Suprapubic skin (tissue), 4 donors: ENCODE measurements at places on chromosomes 11 and 22. TPM values are rescaled to one million over a fixed set of nuclear protein-coding genes. Genes with fewer than 3 reads are reported as not detected.
A peak's percentile ranks its signal among the peaks of the same experiment; 100 is the strongest.

Gene OR4C46
- not detected for total RNA-seq

Gene SLC22A9
- not detected for total RNA-seq

Gene SAA4
- not detected for total RNA-seq

Gene LRRC74B
- not detected for total RNA-seq

Gene PNPLA3
- total RNA-seq = 11.5 TPM

- DNase-seq = no peak
- no peaks in the 10 kb centered on the region for H3K4me1 ChIP-seq
- no peak overlapping the region for H3K27ac ChIP-seq
- peaks cover 27% of the 10 kb centered on the region for H3K27me3 ChIP-seq
Observed at GRCh38 chr11:70544067-70544773, 145.9 kb downstream of the CTTN start.

GRCh38 chr22:38137876-38138687 is 27.6 kb upstream of the BAIAP2L2 start:
- no peaks in the 10 kb centered on the region for H3K4me1 ChIP-seq
- DNase-seq = peak; percentile 69
- H3K27me3 ChIP-seq = no peaks in the 10 kb centered on the region
- no peak overlapping the region for H3K27ac ChIP-seq
- no peak overlapping the region for H3K4me3 ChIP-seq

GRCh38 chr11:19357943-19358342 is 117.2 kb upstream of the E2F8 start:
- H3K27ac ChIP-seq = no peak overlapping the region
- H3K4me1 ChIP-seq = no peaks in the 10 kb centered on the region
- H3K36me3 ChIP-seq = no peaks in the 10 kb centered on the region
- peaks cover 22% of the 10 kb centered on the region for H3K27me3 ChIP-seq
- no peak for DNase-seq

- peaks cover 19% of the 10 kb centered on the region for H3K36me3 ChIP-seq
- peak; percentile 41 for DNase-seq
- H3K4me1 ChIP-seq = peaks cover 16% of the 10 kb centered on the region
- no peak overlapping the region for H3K4me3 ChIP-seq
- no peak overlapping the region for H3K27ac ChIP-seq
Observed at GRCh38 chr11:12290477-12290922, 86.9 kb upstream of the PARVA start.

GRCh38 chr22:33578752-33579151 is 341.5 kb downstream of the LARGE1 start:
- peaks cover 3% of the 10 kb centered on the region for H3K4me1 ChIP-seq
- no peak overlapping the region for H3K4me3 ChIP-seq
- no peaks in the 10 kb centered on the region for H3K27me3 ChIP-seq
- H3K27ac ChIP-seq = no peak overlapping the region
- no peak for DNase-seq
- no peaks in the 10 kb centered on the region for H3K36me3 ChIP-seq

DNA sequence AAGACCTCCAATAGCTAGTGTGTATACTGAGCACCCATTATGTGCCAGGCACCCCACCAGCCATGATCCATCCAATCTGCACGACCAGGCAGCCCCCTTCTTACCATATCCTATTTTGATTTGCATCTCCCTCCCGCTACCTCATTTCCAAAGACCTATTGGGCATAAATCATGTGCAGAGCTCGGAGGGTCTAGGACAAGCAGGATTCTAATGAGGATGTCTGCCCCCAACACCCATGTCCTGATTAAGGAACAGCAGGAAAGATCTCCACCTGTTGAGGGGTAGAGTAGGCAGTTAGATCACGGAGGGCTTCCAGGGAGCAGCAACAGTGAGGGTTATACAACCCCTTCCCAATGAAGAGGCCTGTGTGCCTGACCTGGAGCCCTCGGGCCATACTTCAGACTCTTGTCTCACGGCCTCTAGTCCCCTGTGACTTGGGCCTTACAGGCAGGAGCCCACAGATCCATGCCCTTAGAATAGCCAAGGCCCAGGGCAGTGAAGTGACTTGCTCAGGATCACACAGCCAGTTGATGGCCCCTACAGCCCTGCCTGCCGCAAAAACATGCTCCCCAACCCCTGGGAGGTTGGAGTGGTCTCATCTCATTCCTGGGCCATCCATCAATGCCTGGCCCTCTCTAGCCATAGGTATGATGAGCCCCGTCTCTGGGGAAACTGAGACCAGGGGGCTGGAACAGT is 3.5 kb downstream of the RAB3IL1 start:
- DNase-seq = peak; percentile 70
- no peaks in the 10 kb centered on the region for H3K36me3 ChIP-seq
- no peak overlapping the region for H3K4me3 ChIP-seq
- peaks cover 48% of the 10 kb centered on the region for H3K4me1 ChIP-seq
- no peak overlapping the region for H3K27ac ChIP-seq

DNA sequence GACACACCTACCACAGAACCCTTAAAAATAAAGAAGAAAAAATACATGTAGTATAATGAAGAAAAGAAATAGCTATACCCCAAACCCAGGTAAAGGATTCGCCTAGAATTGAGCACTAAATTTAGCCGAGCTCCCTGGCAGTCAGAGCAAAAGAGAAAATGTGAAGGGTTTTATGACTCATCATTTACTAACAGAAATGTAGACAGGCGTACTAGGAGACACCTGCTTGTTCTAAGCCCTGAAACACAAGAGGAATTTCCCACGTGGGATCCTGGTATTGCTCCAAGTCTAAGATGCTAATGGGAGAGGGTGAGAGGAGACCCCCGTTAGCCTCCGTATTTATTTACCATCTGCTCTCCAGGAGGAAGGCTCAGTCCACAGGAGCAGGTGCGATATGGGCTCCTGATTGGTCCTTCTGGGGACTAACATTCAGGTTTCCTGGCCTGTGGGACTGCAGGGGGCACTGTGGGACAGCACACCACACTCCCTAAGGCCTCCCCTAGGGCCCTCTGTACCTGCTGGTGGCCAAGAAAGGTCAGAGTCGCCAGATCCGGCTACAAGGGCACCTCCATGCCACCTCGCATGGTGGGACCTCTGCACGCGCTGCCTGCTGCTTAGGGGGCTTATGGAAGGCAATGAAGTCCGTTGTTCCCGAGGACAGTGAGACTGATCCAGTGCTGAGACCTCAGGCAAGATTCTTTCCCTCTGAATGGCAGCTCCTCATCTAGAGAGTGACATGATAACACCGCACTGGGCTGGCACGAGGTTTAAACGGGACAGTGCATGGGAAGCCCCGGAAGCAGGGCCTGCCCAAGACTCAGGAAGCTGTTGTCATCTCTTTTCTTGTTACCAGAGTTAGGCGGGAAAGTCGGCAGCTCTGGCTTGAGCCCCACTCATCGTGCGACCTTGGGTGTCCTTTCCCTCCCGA is 25.8 kb downstream of the KCNC1 start:
- H3K36me3 ChIP-seq = no peaks in the 10 kb centered on the region
- peaks cover 4% of the 10 kb centered on the region for H3K27me3 ChIP-seq
- no peaks in the 10 kb centered on the region for H3K4me1 ChIP-seq
- no peak for DNase-seq
- no peak overlapping the region for H3K27ac ChIP-seq
- no peak overlapping the region for H3K4me3 ChIP-seq

DNA sequence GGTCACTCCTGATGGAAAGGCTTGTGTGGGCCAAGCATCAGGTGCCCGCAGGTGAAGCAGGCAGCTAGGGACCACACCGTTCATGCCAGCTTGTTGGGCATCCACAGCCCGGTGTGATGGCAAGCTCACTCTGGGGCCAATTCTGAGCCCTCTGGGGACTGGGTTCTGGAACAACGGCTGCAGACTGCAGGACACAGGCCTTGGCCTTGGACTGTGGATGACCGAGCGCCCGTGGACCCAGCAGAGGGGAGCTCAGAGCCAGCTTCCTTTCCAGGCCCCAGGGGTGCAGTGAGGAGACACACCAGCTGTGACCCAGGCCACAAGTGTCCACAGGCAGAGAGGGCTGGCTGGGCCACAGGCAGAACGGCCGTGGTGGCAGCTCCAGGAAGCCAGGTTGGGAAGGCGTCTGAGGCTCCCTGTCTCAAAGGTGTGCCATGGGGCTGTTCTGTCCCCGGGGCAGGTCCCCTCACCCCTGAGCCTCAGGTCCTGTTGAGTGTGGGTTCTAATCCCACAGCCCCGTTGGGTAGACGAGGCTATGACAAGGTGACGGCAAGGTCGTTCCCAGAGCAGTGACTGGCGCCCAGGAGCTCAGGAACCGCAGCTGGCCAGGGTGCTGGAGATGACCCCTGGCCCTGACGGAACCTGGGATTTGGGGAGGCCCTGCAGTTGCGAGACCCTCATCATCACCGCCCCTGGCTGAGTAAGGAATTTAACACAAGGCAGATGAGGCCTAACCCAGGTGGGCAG is 1079.4 kb downstream of the BRD1 start:
- no peaks in the 10 kb centered on the region for H3K4me1 ChIP-seq
- no peaks in the 10 kb centered on the region for H3K27me3 ChIP-seq
- no peak overlapping the region for H3K27ac ChIP-seq
- no peaks in the 10 kb centered on the region for H3K36me3 ChIP-seq
- H3K4me3 ChIP-seq = no peak overlapping the region

DNA sequence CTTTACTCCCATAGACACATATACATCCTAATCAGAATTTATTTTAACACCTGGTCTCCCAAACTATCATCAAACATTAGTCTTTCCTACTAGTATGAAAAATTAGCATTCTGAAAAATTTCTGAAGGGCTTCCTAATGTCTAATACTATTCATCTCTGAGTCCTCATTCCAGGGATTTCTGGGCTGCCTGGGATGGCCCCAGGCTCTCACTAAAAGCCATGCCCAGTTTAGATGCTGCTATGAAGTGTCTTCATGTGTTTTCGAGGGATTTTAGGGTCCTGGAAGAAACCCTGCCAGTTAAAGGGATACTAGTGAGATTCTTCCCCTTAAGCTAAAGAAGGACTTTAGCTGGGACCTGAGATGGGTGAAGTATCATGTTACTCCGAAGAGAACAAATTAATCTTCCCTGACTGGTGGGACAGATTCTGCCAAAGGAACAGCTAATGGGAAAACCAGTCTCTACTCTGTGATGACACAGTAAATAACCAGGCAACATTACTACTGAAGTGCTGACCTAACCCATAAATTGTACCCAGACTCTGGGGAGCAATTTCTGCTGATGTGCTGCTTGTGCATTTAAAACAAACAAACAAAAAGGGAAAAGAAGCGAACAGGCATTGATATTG is 342.6 kb downstream of the SOX6 start:
- no peak overlapping the region for H3K4me3 ChIP-seq
- DNase-seq = no peak
- no peaks in the 10 kb centered on the region for H3K36me3 ChIP-seq
- H3K27me3 ChIP-seq = no peaks in the 10 kb centered on the region

DNA sequence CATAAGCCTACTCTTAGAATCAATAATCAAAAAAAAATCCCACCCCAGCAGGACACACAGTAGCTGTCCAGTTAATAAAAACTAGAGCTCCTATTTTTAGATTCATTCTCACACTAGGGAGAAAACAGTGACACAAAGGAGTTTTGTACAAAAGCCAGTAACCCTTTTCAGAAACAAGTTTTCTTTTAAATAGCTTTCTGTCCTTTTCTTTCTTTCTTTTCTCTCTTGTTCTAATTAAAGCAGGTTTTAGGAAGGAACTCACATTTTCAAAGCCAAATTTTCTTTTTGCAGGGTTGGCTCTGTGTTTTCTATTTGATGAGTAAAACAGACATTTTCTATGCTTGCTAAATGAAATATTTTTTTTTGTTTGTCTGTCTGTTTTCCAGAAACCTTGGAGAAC is 1390.7 kb downstream of the FAM181B start:
- no peak overlapping the region for H3K27ac ChIP-seq
- no peak overlapping the region for H3K4me3 ChIP-seq
- H3K4me1 ChIP-seq = no peaks in the 10 kb centered on the region

- no peaks in the 10 kb centered on the region for H3K36me3 ChIP-seq
- H3K4me3 ChIP-seq = no peak overlapping the region
- no peaks in the 10 kb centered on the region for H3K27me3 ChIP-seq
- H3K4me1 ChIP-seq = no peaks in the 10 kb centered on the region
- H3K27ac ChIP-seq = no peak overlapping the region
Observed at GRCh38 chr11:40867991-40868632, 591.3 kb downstream of the LRRC4C start.

DNA sequence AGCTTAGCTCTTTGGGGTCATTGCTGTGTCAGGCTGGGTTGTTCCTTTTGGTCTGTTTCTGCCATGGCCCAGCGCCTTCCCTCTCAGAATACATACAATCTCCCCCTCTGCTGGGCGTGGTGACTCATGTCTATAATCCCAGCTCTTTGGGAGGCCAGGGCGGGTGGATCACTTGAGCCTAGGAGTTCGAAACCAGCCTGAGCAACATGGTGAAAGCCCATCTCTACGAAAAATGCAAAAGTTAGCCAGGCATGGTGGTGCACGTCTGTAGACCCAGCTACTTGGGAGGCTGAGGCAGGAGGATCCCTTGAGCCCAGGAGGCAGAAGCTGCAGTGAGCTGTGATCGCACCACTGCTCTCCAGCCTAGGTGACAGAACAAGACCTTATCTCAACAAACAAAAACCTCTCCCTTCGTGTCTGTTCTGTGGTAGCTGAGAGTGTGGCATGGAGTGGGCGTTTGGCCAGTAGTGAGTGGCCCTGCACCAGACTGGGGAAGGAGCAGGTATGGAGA is 46.7 kb upstream of the RAB1B start:
- no peaks in the 10 kb centered on the region for H3K4me1 ChIP-seq
- H3K36me3 ChIP-seq = peaks cover 59% of the 10 kb centered on the region
- no peaks in the 10 kb centered on the region for H3K27me3 ChIP-seq
- no peak overlapping the region for H3K27ac ChIP-seq

DNA sequence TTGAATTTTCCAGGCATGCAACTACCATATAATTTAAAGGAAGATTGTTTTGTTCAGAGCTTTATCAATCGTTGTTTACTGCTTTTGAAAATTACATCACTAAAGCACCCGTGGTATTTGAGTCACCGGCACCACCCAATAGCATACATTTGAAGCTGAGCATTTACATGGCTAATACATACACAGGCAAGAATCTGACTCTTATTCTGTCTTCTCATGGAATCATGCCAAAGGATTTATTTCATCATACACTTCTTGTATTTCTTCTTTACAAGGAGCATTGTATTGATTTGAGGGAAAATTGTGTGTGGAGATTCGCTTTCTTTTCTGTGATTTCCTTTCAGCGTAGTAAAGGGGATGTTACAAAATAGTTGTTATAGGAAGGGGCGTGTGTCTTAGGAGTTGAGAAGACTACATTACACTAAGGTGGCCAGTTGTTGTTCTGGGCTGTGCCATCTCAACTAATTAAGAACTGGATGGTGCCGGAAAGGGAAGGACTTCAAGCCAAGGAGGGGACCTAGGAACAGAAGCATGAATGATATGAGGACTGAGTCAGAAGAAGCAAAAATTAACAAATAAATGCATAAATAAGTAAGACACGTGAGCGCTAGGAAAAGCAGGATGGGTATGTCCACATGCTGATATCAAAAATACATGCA is 12.9 kb upstream of the CD3E start:
- H3K27ac ChIP-seq = peak overlapping the region; percentile 47
- H3K4me1 ChIP-seq = peaks cover 16% of the 10 kb centered on the region
- no peak for DNase-seq
- no peaks in the 10 kb centered on the region for H3K36me3 ChIP-seq
